ENCODE measurements at places on chromosomes 6 and 20.

DNA sequence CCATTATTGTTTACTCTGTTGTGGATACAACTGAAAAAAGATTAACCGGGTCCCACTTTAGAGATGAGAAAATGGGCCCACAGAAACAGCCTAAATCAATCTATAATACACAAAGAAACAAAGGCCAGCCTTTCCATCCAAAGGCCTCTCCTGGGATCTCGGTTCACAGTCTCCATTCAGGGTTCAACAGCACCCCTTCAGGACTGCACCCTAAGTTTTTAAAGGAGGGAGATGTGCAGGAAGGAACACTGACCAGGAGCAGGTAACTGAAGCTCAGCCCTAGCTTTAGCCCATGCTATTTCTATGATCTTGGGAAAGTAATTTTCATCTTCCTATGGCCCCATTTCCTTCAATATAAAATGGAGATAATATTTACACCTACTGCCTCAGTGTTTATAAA lies 147.7 kb downstream of the BTBD9 start:
- no peak for DNase-seq

GRCh38 chr6:105432797-105433196 lies 29.9 kb upstream of the PREP start:
- no peak for DNase-seq

DNA sequence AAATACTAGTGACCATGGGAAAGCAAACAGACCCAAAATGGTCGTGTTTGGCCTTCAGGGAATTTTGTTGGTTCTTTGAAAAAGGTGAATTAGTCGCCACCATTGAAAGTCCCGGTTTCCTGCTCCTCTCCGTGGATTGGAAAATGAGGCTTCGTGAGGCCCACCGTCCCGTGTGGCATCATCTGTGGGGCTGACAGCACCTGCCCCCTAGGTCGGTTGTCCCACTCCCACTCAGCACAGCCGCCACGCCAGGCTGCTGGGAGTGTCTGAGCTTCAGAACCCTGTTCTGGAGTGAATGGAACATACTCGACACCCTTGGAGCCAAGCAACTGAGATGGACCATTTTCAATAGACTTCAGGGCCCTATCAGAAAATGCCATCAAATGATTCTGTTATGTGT lies 33.0 kb upstream of the FOXC1 start:
- DNase-seq: no peak

GRCh38 chr6:169701311-169701953 lies 397 bp downstream of the WDR27 start:
- no peak for DNase-seq

DNA sequence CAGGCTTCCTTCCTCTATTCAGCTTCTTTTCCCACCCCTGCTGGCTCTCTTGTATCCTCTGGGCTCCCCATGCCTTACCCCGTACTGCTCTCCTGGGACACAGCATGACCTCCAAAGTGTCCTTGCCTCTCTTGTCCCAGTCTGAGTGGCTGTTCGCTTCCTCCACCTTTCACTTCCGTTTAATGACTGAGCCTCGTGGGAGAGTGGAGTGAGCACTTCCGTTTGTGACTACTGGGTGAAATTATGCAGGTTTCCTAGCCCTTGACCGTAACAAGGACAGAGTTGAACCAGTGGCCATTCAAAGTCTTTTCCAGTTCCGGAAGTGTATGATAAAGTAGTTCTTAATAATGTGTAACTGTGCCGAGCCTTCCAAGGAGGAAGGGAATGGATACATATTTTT lies 109.2 kb downstream of the ARID1B start:
- no peak for DNase-seq

DNA sequence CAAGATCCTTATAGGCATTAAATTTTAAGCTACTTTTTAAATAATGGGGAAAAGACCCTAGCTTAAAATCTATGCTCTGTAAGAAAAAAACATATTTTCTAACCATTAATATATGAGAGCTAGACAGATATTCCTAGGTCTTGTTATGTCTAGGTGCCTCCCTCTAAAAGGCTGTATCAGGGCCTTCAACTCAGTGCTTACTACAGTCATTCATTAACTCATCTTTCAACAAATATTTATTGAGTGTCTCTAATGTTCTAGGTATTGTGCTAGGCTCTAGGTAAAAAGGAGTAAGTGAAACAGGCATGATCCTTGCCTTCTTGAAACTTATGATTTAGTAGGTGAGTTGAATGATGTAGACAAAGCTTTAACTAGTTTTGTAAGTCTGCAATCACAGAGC lies 6.4 kb upstream of the STX11 start:
- no peak for DNase-seq

DNA sequence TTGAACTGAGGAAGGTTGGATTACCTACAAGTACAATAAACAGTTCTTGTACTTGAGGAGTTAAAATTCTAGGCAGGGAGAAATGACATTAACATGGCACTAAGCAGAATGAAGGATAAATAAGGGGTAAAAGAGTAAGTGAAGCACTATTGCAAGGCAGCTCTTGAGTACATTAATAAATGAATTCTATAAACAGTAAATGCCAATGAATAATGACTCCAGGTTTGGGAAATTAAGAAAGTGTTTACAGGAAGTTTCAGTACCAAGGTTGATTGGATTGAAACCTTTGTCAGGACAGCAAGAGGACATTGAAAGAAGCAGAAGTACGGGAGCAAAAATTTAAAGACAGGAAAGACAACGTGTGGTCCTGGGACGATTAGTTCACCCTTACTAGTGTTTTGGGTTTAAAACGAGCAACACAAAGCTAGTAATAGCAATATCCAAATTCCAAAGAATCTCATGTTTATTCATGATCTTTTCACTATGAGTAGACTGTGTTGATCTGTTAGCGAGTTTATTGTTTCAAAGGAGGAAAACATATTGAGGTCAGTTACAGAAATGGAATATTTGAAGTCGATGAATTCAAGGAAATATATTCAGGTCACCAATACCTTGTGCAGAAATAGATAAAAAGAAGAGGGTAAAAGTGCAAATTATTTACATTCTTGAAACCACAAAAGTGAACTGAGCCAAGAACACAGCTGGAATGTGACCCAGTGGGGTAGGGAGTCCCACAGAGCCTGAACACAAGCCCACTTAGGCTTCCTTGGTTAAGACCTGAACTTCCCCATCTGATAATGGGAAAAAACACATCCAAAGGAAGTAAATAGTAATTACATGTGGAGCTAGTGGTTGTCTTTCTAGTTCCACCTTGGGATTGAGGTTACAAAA lies 80.8 kb downstream of the MKKS start:
- no peak for DNase-seq

DNA sequence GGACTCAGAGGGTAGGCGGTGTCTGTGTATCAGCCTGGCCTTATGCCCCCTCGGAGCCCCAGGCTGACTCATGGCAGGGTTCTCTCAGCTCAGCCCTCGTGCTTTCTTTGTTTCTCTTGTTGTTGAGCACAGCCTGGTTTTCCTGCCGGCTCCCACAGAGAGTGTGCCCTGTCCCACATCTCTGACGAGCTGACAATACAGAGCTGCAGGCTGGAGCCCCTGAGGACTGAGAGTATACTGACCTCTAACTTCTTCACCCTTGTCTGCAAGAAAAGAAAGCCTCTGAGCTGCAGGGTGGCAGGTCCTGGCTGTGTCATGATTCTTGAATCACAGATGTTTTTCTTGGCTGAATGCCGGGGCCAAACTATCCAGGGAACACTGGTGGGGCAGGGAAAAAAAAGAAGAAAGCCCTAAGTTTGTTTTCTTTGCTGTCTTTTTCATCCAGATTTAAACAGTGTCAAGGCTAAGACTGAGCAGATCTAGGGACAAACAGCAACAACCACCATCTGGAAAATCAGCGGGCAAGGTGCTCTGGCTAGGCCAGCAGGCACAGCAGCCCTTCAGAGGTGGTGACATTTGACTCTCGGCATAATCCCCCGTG lies 63.3 kb upstream of the ZNF133 start:
- no peak for DNase-seq

DNA sequence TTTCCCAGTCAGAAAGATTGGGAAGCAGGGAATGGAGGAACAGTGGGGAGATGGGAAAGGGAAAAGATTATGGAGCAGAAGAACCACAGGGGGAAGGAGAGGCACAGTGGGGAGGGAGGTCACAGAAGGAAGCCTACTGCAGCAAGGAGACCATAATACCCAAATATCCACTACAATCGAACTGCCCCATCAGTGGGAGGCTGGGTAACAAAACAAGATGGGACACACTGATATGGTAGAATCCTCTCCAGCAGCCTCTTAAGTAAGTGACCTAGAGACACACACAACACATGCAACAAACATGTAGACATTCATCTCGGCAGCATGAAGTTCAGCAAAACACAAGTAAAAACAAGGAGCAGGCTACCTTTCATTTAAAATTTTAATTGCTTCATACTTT lies 4.8 kb upstream of the FOXP4 start:
- no peak for DNase-seq

- DNase-seq: no peak
Observed at GRCh38 chr6:11972806-11973205, 39.3 kb upstream of the HIVEP1 start.

Measured in cerebellar nuclear complex (tissue), 1 donor.